Hematopoietic multipotent progenitor cell treated with erythropoietin and hydrocortisone succinate and interleukin-3 and kit ligand, for 17 days (in vitro differentiated cells): ENCODE measurements at places on chromosomes 13 and 19.

DNA sequence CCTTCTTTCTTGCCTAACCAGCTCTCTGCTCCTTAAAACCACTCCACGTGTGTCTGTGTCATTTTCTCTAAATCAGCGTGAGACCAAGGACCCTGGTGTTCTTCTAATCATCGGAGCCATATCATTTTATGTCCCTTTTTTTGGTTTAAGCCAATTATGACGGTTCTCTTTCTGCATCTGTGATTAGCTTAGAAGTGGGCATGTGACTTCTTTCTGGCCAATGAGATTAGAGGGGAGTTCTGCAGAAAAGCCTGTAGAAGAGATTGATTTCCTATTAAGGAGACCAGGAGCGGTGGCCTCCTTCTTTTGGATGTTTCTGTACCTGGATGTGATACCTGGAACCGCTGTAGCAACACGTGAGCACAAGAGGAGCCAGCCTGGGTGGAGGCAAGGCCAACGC is 97.5 kb upstream of the PABPC3 start:
- no peak for DNase-seq

DNA sequence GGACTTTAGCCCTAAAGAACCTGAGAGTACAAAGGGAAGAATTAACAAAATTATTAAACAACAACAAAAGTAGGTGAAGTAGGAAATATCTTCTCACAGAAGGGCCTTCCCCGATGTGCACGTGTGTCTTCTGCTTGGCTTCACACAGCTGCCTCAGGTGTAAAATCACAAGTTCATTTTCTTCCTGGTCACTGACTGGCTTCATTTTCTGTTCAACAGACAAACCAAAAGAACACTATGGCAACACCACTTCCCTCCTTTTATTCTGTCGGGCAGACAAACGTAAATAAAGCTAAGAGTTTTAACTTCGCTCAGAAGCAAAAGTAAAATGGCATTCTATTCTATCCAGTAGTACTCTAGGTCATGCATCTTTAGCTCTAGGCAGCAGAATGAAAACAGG is 140.9 kb downstream of the TBC1D4 start:
- no peak for DNase-seq

- no peak for DNase-seq
Observed at GRCh38 chr19:6674868-6675305, 4.9 kb upstream of the TNFSF14 start.

DNA sequence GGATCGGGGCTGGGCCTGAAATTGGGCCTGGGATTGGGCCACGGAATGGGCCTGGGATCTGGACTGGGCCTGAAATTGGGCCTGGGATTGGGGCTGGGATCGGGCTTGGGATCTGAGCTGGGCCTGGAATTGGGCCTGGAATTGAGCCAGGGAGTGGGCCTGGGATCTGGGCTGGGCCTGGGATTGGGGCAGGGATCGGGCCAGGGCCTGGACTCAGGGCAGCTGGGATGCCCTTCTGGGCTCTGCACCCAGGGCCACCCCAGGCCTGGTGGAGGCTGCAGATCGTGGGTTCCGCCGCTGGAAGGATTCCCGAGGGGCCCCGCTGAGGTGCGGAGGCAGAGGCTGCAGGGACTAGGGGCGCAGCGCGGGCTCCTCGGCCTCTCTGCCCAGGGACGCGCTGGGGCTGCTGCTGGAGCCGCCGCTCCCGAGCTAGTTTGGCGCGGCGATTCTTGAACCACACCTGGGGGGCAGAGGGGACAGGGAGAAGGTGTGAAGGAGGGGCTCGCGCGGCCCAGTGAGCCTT is 1.8 kb downstream of the TPRX1 start:
- DNase-seq, result no peak

- no peak for DNase-seq
Observed at GRCh38 chr19:275958-276646, 15.1 kb downstream of the PLPP2 start.

- DNase-seq, result no peak
Observed at GRCh38 chr19:39727070-39727800, 10.6 kb downstream of the CLC start.

GRCh38 chr19:32869966-32870573 is 503 bp upstream of the SLC7A9 start:
- no peak for DNase-seq

DNA sequence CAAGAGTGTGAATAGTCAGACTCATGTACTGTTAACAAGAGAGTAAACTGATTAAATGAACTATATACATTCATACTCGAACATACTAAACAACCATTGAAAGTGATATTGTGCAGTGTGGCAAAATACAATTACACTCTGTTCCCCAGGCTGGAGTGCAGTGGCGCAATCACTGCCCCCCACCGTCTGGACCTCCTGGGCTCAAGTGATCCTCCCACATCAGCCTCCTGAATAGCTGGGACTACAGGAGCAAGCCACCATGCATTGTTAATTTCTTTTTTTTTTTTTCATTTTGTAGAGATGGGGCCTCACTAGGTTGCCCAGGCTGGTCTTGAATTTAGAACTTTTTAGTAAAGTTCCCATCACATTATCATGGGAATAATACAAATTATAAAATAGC is 77.3 kb upstream of the LSM14A start:
- no peak for DNase-seq

- DNase-seq, result no peak
Observed at GRCh38 chr19:54896036-54896435, 9.9 kb upstream of the NCR1 start.

- no peak for DNase-seq
Observed at GRCh38 chr13:19382111-19382510, 179.2 kb downstream of the TPTE2 start.

DNA sequence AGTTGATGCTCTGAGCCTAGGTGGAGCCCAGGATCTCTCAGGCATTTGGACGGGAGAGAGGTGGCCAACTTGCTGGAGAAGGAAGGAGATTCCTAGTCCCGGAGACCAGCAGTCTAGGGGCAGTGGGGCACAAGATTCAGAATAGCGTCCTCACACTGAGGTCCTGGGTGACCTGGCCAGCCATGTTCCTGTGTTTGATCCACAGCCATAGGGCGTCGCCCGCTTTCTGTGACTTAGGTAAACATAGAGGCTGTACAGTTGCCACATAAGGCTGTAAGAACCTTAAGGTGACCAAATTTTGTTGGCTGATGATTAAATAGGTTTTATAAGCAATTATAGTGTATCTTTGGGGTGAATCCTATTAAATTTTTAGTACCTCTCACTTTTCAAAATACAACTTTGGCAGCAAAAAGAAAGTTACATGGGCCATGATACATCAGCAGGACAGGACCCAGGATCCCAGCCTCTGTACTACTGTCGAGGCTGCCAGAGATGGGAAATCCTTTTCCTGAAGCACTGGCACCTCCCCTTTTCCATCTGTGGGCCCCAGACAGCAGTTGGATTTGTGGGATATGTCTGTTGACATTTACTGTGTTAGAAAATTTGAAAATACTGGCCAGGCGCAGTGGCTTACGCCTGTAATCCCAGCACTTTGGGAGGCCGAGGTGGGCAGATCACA is 37.5 kb downstream of the TSSK6 start:
- DNase-seq, result peak; percentile 75

DNA sequence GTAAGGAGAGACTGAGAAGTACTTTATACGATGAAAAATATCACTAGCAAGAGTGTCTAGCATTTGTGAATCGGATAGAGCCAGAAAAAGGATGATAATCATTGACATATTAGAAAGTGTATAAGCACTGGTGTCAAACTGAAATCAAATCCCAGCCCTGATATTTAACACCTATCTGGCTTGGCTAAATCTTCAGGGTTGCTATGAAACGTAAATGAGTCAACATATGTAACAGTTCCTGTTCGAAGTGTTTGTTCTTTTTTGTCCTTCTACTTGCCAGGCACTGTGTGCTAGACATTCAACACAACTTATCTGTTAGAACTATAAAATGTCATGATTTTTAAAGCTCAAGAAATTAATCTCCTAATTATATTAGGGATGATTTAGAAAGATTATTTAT is 40.8 kb downstream of the SERPINE3 start:
- no peak for DNase-seq

DNA sequence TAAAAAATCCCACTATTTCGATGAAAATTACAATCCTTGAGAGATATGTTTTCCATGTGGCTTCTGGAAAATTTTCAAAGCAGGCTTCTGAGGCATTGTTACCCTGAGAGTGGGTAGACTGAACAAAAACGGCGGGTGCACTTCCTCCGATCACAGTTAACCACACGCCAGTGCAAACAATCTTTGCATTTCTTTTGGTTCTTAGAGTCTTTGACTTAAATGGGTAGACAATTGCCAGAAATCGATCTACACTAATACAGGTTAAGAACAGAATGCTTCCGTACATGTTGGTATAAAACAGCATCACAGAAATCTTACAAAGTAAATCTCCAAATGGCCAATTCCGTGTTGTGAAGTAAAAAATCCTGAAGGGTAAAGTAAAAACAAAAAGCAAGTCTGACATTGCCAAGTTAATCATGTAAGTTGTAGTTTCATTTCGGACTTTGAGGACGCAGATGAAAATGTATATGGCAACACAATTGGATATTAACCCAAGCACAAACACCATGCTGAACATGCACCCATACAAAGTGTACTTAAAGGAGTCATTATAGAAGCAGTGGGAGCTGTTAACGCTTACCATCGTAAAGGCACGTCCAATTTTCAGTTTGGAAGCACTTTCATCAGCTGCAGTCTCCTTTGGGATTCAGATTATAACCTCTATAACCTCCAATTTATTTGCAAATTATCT is 927 bp downstream of the LPAR6 start:
- no peak for DNase-seq
